ENCODE measurements at places on chromosomes 2 and 18. TPM values are rescaled to one million over a fixed set of nuclear protein-coding genes. Genes with fewer than 3 reads are reported as not detected.

FZD7 gene
- 62.4 TPM for total RNA-seq

LYG1 gene
- total RNA-seq = not detected

NTSR2 gene
- total RNA-seq = not detected

CPO gene
- total RNA-seq = not detected

TEKT4 gene
- total RNA-seq = not detected

MAL gene
- not detected for total RNA-seq

GALNT14 gene
- total RNA-seq = not detected

SERPINB12 gene
- total RNA-seq = not detected

OSR1 gene
- total RNA-seq = 12.4 TPM

METAP1D gene
- total RNA-seq = 3.4 TPM

CHCHD5 gene
- 8.1 TPM for total RNA-seq

- DNase-seq = no peak
These were observed 184.9 kb downstream of the KLHL29 start for GRCh38 chr2:23569761-23570365.

GRCh38 chr2:36438449-36438977 is 82.9 kb downstream of the CRIM1 start:
- peak; percentile 99 for DNase-seq

DNA sequence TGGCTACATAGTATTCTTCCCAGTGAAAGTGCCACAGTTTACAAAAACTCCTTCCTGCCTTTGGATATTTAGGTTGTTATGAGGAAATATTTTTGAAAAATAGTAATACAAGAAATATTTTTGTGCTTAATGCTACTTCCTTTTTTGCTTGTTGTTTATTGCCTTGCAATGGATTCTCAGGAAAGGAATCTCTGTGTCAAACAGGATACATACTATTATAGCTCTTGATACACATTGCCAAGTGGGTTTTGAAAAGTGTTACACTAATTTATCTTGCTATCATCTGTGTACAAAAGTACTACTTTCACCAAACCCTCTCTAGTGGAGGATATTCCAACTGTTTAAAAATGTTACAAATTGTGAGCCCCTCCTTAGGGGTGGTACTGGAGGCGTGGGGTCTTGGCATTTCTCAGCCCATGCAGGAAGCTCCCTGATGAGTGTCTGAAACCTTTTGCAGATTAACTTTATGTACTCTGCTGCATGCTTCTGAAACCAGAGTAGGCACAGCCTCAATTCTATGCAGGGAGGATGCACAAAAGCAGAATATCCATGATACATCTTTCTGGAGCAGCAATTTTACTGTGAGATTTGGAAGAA is 54.5 kb downstream of the EVA1A start:
- DNase-seq = peak; percentile 31

DNA sequence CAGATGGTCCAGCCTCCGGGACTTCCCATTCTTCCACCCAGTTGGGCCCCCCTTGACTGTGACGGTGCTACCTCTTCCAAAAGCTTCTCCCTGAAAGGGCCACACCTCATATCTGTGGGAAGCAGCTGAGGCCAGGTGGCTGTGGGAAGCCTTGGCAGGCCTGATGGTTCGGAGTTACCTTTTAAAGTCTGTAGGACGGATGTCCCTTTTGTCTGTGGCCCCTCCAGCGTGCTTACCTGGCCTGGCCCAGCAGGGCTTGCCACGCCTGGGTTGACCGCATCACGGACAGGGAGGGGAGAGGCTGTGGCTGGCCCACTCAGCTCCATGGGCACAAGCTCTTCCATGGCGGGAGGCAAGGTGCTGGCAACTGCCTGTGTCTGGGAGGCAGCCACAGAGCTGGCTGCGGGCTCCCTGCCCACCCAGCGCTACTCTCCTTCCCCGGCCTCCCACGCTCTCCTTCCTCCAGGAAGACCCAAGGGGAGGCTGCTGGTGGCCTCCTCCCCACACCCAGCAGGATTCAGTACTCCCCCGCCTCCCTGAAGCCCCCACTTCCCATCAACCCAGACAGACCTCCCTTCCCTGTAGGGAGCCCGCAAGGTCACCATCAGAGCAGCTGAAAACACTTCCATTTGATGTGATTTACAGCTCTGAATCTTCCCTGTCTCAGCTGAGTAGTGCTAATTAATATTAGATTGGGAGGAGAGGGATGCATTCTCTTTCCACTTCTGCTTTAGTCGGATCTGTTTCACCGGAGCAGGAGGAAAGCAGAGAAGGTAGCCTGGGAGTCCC is 52.8 kb downstream of the EDAR start:
- no peak for DNase-seq

- DNase-seq = no peak
These were observed 71.1 kb upstream of the HK2 start for GRCh38 chr2:74762789-74763188.

- no peak for DNase-seq
These were observed 163.2 kb upstream of the KLF7 start for GRCh38 chr2:207328944-207329386.

- DNase-seq = no peak
These were observed at the start of gene GALNT3 for GRCh38 chr2:165793779-165794535. TSS of gene GALNT3 (minus strand) at chr2:165794247. CDS start at chr2:165770700, 23,547 bp downstream.

DNA sequence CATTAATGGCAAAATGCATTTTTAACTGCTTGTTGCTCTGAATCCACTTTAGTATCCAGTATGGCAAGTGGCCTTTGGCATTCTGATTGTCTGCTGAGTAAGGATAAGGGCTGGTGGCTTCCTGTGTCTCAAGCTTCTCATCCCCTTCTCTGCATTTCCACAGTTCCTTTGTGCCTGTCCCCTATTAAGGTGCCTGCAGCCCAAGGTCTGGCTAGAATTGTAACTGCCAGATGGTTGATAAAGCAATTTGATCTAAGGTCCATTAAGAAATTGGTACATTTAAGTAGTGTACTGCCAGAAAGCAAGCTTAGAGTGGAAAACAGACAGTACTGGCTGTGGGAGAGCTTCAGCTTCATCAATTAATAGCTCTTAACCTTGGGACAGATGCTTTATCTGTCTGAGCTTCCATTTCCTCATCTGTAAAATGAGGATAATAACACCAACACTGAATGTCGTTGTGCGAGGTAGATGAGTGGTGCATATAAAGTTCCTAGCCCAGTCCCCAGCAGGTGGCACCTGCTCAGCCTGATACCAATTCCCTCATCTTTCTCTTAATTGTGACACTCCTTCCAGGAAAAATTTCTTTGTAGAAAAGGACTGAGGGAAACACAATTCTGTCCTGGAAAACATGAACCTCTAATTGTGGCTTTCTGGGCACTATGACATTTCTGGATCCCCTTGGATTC is 570.6 kb upstream of the GCFC2 start:
- no peak for DNase-seq

- no peak for DNase-seq
These were observed 56.5 kb downstream of the RPIA start for GRCh38 chr2:88747990-88748389.

DNA sequence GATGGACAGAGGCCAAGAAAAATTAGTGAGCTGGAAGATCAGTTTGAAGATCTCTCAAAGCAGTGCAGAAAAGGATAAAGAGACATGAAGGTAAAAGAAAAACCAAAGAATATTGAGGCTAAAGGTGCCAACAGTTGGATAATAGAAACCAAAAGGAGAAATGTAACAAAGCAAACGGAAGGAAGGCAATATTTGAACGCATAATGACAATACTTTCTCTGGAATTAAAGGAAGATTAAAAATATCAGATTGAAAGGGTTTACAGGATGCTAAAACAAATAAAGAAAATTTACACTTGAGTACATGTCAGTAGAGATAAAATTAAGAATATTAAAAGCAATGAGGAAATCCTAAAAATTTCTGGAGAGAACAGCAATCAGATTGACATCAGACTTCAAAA is 125.9 kb upstream of the SEC11C start:
- no peak for DNase-seq

DNA sequence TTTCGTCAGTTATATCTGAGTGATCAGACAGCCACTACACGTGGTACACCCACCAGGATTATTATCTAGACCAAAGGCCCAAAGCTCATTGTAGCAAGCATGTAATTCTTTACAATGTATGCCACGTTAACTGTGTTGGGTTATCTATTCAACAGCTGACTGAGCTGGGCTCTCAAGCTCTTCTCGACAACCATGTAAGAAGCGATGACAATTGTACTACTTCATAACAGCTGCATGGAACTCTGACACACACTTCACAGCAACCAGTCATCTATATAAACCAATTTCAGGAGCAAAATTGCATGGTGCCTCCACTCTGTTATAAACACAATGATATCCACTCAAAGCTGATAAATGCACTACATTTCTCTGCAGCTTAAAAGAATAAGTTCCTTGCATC is 701.8 kb downstream of the NR4A2 start:
- no peak for DNase-seq

DNA sequence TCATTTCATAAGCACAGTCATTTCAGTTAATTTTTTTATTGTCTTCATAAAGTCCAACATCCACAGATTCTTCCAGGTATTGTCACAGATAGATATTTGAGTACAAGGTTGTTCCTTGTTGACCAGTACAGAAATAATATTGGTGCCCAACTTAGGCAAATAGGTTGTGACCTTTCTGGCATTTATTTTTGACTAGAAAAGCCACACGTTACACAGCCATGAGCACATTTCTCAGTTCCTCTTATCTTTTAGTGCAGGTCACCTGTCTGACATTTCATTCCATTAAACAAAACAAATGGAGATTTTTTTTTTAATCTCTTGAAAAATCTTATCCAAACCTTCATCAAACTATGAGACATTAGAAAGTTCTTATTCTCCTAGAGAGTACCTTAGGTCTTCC is 428.8 kb downstream of the ZNF521 start:
- DNase-seq = no peak

DNA sequence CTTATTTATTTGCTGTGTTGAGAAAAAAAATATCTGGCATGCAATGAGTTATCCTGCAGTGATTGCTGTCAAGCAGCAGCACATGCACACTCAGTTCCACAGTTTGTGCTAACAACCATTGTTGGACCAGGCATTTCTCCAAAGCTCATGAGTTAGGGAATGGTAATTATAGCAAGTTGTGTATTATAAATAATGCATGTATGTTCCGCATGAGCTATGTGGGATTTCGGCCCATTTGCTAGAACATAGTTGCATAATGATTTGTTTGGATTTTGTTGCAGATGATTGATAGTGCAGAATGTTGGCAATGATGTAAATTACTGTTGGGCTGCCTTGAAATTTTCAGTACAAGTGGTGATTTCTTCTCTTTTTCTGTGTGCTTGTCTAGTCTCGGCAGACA is 10.7 kb downstream of the KCNJ3 start:
- DNase-seq = no peak
